ENCODE measurements at places on chromosomes 13 and 19. TPM values are rescaled to one million over a fixed set of nuclear protein-coding genes. Genes with fewer than 3 reads are reported as not detected.

- no peak for DNase-seq
These were observed 665.6 kb downstream of the FGF9 start for GRCh38 chr13:22336460-22336859.

DNA sequence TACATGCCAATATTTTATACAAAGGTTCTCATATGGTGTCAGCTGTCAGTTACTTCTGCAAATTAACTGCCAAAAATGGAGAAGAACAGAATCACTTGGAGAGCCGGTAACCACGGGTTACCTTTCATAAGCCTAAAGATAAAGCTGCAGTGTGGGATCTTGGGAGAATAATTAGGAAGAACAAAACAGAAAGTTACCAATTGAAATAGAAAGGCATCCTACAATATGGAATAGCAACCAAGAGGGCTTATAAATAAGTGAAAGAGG, 74.2 kb downstream of the TSHZ3 start:
- no peak for DNase-seq

PSPN gene
- 2.0 TPM for total RNA-seq

DNA sequence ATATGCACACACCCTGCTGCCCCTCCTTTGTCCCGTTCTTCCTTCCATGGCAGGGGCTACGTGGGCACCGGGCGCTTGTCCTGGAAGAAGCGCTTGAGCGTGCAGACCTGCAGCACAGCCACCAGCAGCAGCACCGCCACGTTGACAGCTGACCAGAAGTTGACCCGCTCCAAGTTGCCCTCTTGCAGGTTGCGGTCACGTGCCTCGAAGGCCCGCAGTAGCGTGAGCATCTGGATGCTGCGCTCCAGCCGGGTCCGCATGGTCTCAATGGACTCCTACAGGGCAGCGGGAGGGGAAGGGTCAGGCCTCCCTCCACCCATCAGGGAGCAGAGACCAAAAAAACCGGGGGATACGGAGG, 3.1 kb downstream of the TMED1 start:
- no peak for DNase-seq

GRCh38 chr13:45683701-45684100, 18.4 kb upstream of the CBY2 start:
- no peak for DNase-seq

GRCh38 chr13:74770361-74770760, 636.2 kb upstream of the KLF12 start:
- DNase-seq = no peak

DNA sequence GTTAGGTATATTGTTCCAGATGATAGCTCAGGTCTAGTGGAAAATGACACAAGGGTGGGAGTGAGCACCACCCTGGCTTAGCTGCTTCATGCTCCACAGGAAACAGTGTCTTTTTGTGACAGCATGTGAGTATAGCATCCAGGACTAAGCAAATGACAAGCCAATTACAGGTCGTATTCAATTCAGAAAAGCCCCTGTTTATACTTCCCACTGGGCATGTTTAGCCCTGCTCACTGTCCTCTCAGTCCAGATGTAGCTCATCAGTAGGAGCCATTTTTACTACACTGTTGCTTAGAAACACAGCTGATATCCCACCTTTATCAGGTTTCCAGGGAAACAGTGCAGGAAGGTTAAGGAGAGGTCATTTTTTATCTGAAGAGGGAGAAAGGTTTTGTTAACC, 8.0 kb downstream of the ABHD13 start:
- no peak for DNase-seq

DNA sequence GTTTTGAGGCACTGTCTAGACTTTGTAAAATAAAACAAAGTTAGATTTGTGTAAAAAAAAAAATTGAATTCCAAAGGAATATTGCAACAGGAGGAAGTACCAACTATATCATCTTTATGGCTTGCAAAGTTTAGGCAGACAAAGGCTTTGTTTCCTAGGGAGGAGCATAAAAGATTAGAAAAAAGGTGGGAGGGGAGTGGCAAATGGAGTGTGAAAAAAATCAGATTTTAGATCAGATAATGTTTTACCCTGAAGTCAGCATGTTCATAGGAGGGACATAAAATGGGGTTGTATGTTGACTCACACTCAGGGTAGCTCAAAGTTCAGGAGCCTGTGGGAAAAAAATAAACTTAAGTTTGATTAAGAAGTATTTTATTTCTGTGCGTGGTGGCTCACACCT, 3.7 kb downstream of the ZNF85 start:
- DNase-seq = no peak

TYK2 gene
- total RNA-seq = 67.8 TPM

- DNase-seq = no peak
These were observed 19.3 kb downstream of the DPP9 start for GRCh38 chr19:4704317-4704673.

ZNF606 gene
- total RNA-seq = 38.1 TPM

DNA sequence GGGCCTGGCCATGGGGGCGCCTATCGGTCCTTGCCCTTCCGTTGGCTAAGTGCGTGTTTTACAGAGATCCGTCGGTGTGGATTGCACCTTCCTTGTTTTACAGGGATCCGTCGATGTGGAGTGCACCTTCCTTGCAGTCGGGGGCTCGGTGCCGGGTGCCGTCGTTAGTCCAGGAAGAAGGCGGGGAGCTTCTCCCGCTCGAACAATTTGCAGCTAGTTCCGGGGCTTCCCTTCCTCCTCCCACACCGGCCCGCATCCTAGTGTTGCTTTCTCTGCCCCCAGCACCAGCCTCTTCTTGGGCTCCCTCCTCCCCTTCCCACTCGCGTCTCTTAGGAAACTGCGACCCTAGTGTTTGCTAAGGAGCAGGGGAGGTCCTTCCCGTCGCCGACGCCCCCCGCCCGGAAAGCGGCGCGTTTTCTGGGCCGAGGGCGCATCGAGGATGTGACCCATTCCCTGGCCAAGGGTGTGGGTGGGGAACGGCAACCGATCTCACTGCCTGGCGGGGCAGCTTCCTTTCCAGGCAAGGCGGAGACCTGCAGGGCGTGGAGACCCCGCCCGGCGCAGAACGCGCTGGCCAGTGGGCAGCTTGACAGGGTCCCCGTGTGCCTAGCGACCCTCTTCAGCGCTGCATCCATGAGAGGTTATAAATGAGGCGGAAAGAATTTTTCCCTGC, 75.7 kb upstream of the ZNF91 start:
- no peak for DNase-seq

STX10 gene
- total RNA-seq = 36.6 TPM

GRCh38 chr13:104024416-104025170, 958.4 kb upstream of the SLC10A2 start:
- DNase-seq = no peak

Measured in ovary (tissue), 10 donors.